Parietal lobe (tissue), 2 donors: ENCODE measurements at places on chromosomes 16 and 17. TPM values are rescaled to one million over a fixed set of nuclear protein-coding genes. Genes with fewer than 3 reads are reported as not detected.

BCAR1 gene
- total RNA-seq, result 28.5 TPM

HS3ST6 gene
- total RNA-seq, result not detected

NPIPA7 gene
- total RNA-seq, result 2.5 TPM

ABCC11 gene
- total RNA-seq, result 0.31 TPM

MAPK7 gene
- total RNA-seq, result 23.2 TPM
